ENCODE measurements at places on chromosomes 6 and 20.

- no peak for DNase-seq
These were observed 5.2 kb upstream of the BTN2A2 start for GRCh38 chr6:26377719-26378118.

- DNase-seq = no peak
These were observed 979.0 kb upstream of the MAN1A1 start for GRCh38 chr6:120328521-120328920.

DNA sequence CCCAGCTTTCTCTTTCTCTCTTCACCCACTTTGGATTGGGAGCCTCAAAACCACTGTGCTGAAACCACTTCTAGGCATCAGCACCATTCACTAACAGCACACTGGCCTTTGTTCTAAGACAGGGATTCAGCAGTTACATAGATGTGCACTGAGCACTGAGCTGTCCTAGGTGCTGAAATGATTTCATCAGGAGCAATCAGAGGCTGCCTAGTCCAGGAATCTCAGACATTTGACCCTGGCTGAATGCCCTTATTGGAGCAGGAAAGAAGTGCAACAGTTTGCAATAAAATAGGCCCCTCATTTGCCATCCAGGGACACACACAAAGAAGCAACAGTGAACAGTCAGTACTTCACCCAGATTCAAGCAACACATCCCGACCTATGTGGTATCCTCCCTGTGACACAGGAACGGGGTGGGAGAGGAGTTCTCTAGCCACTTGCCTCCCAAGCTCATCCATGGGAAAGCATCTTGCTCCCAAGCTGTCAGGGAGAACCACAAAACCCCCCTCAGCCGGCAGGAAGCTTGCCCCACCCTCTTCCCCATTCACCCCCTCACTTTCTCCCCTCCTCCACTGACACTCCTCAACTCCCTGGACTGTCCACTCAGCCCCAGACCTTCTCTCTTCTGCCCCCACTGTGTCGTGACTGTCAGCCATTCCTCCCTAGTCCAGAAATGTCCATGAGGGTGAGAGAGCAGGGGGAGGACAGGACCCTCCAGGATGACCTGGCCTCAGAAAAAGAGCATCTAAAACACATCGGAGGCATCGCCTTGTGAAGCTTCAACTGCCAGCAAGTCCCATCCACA is 304.4 kb downstream of the PREX1 start:
- no peak for DNase-seq

- no peak for DNase-seq
These were observed 10.3 kb downstream of the MKKS start for GRCh38 chr20:10423735-10424134.

DNA sequence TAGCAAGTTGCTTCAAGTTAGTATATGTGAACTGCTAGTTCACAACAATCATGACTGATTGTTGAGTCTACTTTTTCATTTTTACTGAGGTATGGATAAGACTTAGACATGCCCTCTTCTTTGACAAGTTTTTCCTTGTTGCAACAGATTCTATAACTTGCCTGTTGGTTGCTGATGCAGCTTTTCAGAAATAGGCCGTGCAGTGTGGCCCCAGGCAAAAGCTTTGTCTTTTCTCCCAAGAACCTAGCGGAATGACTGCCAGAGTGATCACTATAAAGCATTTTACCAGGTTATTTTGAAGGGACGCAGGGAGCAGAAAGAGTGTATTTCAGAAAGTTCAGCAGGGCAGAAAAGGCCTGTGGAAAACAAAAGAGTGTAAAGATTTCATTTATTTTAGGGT is 16.0 kb downstream of the HECA start:
- no peak for DNase-seq

DNA sequence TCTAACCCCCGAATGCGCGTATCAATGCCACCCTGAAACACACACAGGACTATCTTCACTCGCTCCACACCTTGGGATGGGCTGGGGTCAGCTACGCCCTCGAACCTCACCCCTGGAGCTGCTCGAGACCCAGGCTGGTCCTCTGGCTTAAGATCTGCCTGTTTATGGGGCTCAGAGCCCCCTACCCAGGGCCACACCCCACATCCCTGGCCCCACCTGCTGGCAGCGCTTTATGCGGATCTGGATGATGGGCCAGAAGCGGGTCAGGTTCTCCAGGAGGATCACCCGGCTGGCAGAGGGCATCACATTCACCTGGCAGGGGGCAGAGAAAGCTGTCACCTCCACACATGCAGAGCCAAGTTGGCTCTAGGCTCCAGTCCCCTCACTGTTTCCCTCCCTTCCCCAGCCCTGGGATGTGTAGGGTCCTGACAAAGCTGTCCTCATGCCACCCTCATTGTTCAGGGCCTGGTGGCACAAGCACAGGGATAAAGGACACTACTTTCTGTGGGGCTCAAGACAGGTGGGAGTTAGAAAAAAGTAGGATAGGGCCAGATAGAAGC is 8.2 kb downstream of the CUL7 start:
- no peak for DNase-seq

DNA sequence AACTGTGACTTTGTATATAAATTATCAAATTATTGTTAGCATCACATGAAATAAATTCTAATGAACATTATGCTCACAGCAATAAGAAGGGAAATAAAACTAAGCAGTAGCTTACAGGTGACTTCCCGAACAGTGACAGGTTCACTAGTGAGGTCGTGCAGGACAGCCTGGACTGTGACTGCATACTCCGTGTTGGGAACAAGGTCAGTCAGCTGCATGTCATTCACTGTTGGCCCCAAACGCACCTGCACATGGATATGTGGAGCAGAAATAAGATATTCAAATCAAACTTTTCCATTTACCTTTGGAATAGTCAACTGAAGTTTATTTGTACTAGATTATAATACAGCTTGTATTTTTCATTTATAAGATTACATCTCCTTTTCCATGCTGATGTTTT is 60.6 kb downstream of the COL12A1 start:
- no peak for DNase-seq

DNA sequence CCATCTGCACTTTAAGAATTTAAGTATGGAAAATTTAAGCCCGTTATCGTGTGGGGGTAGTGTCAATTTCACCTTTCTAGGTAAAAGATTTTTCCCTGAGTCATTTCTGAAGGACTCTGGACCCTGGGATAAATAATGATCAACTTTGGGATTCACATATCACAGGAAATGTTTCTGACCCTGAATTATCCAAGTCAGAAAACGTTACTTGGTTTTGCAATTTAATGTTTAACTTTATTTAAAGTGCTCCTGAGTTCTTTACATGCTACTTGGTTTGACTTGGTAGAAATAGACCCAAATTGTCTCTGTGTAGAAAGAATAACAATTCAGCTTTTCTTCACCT is 1.5 kb upstream of the SLC17A3 start:
- no peak for DNase-seq

DNA sequence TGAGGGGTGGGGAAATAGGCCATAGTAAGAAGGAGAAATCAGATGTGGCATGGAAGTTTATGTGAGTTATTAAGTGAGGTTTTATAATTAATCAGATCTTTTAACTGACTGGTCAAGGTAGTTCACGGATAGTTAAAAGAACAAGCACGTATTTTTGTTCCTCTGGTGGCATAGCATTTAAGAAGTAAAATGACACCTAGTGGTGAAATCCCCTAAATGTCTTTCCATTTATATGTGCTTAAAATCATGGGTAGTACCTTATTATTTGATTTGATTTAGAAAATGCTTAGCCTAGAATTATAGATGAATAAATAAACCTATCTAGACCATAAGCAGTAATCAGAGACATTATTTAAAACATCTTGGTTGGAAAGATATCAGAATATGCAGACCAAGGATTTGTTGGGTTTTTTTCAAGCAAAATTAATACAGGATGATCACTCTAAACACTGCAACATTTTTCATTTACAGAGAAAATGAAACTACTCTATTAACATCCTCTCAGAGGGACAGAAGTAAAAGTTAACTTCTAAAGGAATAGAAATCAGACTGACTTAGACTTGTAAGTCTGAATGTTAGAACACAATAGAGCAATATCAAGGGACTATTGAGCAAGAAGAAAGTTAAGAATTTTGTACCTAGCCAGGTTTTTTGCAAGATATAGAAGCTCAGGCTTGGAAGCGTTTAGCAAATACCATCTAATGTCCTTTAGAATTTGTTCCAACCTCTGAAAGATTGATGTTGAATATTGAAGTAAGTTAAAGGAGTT is 81.1 kb downstream of the STXBP5 start:
- no peak for DNase-seq

GRCh38 chr6:21494505-21494904 is 99.0 kb upstream of the SOX4 start:
- no peak for DNase-seq

DNA sequence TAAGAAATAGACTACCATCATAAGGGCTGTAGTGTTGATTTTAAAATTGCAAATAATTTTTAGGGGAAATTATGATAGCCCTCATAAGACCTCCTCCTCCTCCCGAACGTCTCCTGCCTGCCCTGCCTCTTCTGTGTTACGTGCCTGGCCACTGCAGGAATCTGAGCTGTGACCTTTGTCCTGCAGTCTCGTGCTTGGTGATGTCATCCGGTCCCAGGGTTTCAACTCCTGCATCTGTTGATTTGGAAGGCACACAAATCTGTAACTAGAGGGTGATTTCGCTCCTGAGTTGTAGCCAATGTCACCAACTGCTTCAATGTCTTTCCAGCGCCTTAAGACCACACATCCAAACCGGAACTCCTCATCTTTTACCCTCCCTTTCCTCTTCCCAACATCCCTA is 163.2 kb downstream of the AIG1 start:
- no peak for DNase-seq

- DNase-seq = no peak
These were observed 51.8 kb upstream of the GPR31 start for GRCh38 chr6:167209577-167209975.

DNA sequence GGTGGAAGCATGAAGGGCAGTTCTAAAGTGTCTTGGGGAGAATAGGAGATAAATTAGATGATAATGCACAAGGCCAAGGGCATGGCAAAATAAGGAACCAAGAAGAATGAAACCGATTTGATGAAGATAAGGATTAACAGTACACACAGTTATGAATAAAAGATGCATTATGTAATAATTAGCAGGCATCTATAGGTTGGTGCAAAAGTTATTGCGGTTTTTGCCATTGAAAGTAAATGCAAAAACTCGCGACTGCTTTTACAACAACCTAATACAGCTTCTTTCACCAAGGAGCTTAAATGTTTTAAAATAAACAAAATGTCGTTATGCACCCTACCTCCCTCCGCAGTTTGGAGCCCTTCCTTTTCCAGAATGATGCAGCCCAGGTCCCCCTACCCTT is 29.0 kb downstream of the MAS1 start:
- DNase-seq = no peak

- DNase-seq = peak; percentile 35
These were observed 36.0 kb downstream of the SPDEF start for GRCh38 chr6:34519971-34520644.

DNA sequence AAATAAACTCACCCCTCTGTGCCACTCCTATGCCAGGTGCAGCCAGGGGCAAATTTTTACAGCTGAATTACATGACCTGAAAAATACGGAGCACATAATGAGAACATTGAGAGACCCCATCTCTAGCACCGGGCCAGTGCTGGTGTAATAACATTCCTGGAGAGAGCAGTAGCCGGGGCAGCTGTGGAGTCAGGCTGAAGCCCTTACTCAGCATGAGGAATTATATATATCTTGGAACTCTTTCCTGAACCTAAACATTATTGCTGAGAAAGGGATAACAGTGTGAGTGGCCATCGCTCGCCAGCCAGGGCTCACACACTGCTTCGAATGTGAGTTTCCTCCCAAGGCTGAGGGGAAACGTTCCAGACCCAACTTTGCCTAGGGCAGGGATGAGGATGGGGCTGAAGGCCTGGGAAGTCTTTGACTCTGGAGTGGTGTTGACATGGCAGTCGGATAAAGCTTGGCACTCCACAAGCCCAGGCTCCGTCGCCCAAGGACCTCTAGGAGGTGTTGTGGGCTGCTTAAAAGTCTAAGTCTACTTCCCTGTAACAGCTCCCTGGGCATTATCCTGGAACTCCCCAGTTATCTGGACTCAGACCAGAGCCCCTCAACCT is 269.8 kb downstream of the CDC5L start:
- DNase-seq = no peak

- peak; percentile 100 for DNase-seq
These were observed 5.1 kb downstream of the LAMA5 start for GRCh38 chr20:62361799-62362589.

Data from RWPE2 (cell line).